ENCODE measurements at places on chromosomes 5 and 9.

- DNase-seq: no peak
Observed at GRCh38 chr5:68007451-68007850, 208.1 kb upstream of the PIK3R1 start.

- DNase-seq: no peak
Observed at GRCh38 chr5:50984640-50985039, 318.2 kb downstream of the PARP8 start.

DNA sequence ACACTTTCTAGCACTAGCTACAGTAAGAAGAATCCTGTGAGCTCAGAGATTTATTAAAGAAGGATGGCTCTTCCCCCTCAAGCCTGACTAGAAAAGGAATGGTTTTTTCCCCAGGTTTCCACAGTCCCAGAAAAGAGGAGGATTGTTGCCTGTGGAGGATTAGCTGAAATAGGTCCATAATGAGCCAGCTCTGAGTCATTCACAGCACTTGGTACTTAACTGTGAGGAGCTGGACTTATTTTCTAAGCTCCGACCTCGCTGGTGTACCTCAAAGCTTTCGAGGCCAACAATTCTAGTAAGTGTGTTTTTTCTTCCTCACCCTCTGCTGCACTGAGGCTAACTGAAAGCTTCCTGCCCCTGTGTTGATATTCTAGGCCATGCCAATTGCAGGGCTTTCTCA is 222.5 kb upstream of the IL12B start:
- DNase-seq: no peak

GRCh38 chr5:89556215-89556913 is 673.4 kb upstream of the MEF2C start:
- no peak for DNase-seq

GRCh38 chr5:126881821-126882600 is 105.1 kb downstream of the LMNB1 start:
- no peak for DNase-seq

- no peak for DNase-seq
Observed at GRCh38 chr5:170080786-170081445, 24.8 kb upstream of the FOXI1 start.
